ENCODE measurements at places on chromosomes 11 and 22. TPM values are rescaled to one million over a fixed set of nuclear protein-coding genes. Genes with fewer than 3 reads are reported as not detected.

- DNase-seq: no peak
Measured at GRCh38 chr22:17871726-17872458, 97.6 kb upstream of the BID start.

- DNase-seq: no peak
Measured at GRCh38 chr11:79409330-79409729, 31.5 kb downstream of the TENM4 start.

DNA sequence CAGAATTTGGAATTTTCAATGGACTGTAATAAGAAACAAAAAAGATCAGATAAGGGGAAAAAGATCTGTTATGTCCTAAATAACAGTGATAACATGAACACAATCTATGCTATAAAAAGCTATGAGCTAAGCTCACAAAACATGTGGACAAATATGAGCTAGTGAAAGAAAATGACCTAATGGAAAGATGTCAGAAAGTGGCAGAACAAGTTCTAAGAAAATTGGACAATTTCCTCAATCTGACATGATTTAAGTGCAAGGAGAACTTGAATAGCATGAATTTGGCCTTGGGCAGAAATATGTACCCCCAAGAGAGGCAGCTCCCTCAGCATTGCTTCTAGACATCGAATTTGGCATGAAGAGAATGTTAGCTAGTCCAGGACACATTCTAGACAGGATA lies 212.0 kb upstream of the PGR start:
- DNase-seq: no peak

GRCh38 chr11:10646005-10646404 lies 47.5 kb downstream of the IRAG1 start:
- no peak for DNase-seq

The TP53AIP1 gene
- 0.03 TPM for polyA plus RNA-seq

- DNase-seq: no peak
Measured at GRCh38 chr11:130314184-130314749, 450 bp downstream of the ZBTB44 start.

The PGM2L1 gene
- 24.9 TPM for polyA plus RNA-seq

GRCh38 chr11:35393098-35393497 lies 26.3 kb downstream of the SLC1A2 start:
- no peak for DNase-seq

Measured in A549 (cell line).